Activated T-helper 1 cell treated with anti-CD3 and anti-CD28 coated beads, Interleukin-2, amount 50 U/mL, for 16 hours (primary cell): ENCODE measurements at places on chromosomes 4 and X.

DNA sequence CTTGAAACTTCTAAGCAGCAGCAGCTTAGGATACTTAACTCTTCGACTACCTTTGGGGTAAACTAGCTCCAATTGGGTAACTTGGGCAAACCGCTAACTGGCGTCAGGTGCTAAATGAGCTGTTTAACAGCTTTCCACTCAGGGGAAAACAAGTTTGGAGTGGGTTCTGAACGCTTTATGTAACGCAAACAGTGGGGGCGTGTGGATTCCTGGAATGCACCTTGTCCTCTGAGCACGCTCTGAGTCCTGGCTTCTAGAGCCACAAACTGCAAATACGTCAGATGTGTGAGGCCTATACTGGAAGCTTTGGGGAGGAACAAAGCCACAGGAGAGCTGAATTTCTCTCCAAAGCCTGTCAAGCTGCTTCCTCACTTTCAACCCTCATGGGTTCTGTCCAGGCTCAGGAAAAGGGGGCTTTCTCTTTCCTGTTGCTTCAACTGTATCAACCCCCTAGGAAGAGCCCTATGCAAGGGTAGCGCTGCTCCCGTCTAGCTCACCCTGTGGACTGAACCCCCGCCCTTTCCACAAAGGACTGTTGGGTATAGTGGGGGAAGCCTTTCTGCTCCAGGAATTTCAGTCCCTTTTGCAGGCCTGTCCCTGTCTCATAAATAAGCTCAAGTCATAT lies 4.5 kb upstream of the WDR1 start:
- DNase-seq: no peak

DNA sequence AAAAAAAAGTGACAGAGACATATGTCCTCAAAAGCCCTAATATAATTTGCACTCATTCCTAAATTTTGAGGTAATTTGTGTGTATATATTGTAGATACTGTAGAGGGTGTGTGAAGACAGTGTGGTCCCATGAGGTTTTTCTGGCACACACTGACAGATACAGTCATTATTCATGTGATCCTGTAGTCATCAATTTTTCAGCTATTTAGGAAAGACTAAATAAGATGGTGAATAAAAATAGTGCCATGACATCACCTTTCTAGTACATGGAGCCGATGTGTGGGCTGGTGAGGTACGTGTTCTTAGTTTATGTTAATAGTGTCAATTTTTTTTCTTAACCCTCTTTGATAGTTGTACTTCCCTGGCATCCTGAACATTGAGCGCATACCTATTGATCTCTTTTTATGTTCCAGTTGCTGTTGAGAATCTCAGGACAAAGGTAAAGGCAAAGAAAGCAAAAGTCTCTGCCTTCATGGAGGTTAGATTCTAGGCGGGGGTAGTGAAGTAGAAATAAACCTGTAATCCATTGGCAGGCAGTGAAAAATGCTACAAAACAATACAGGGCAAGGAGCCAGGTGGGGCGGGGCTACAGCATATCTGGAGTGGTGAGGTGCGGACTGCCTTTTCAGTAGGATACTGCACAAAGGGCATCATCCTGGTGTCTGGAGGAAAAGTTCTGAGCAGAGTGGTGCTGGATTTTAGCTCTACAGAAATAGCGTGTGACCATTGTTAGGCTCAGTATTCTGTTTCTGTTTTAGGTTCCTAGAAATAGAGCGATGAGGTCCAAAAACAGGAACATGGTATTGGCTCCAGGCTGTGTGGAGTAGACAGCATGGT lies 93.8 kb downstream of the ARHGAP10 start:
- no peak for DNase-seq

DNA sequence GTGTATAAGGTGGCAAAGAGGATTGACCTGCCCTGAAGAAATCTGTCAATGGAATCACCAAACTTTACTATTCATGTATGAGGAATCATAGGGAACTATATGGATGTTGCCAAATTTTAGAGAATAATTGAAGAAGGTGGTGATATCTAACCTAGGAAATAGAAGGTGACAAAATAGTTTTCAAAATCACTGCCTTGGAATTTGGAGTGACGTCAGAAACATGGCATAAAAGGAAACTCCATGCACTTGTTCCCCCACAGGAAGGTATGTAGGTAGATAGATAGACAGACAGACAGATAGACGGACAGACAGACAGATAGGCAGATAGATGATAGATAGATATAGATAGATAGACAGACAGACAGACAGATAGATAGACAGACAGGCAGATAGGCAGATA lies 793.9 kb upstream of the AMOT start:
- DNase-seq: no peak

DNA sequence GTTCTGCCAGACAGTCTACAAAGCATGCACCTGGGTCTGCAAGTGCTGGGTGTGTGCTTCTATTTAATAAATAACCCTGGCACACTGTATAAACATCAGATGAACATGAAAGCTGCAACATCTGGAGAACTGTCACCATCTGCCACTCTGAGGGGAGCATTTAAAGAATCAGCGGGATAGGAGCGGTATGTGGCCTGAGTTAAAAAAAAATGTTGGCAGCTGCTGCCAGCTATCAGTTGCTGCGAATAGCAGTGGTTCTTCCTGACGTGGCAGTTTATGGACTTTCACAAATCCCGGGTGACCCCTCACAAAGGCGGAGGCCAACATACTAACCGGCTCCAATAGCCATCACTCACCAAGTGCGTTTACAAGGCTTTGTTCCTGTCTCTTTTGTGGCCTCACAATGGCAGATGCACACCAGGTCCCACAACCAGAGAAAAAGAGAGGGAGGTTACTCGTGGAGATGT lies 95.1 kb downstream of the RASL11B start:
- no peak for DNase-seq
